Mesothelial cell of epicardium (in vitro differentiated cells): ENCODE measurements at places on chromosomes 3 and 15.

DNA sequence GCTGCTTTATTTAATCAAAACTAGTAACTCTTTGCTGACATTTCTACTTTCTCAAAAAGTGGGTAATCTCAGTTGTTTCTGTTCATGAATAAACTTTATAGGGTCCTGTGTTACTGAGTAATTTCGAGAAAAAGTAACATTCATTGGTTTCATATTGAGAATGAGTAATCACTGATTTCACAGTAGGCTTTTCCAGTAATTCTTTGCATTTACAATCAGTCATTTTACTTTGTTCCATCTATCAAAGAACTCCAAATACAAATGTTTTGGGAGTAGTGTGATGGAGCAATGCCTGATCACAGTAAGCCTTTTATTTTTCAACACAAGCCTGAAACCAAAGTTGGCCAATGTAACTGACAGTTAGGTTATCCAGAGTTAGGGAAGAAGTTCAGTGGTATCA is 353.6 kb downstream of the ULK4 start:
- no peaks in the 10 kb centered on the region for H3K36me3 ChIP-seq
- no peak for DNase-seq
- no peak overlapping the region for H3K27ac ChIP-seq
- H3K4me1 ChIP-seq, result peaks cover 10% of the 10 kb centered on the region
- peaks cover 2% of the 10 kb centered on the region for H3K27me3 ChIP-seq
- H3K4me3 ChIP-seq, result no peak overlapping the region

DNA sequence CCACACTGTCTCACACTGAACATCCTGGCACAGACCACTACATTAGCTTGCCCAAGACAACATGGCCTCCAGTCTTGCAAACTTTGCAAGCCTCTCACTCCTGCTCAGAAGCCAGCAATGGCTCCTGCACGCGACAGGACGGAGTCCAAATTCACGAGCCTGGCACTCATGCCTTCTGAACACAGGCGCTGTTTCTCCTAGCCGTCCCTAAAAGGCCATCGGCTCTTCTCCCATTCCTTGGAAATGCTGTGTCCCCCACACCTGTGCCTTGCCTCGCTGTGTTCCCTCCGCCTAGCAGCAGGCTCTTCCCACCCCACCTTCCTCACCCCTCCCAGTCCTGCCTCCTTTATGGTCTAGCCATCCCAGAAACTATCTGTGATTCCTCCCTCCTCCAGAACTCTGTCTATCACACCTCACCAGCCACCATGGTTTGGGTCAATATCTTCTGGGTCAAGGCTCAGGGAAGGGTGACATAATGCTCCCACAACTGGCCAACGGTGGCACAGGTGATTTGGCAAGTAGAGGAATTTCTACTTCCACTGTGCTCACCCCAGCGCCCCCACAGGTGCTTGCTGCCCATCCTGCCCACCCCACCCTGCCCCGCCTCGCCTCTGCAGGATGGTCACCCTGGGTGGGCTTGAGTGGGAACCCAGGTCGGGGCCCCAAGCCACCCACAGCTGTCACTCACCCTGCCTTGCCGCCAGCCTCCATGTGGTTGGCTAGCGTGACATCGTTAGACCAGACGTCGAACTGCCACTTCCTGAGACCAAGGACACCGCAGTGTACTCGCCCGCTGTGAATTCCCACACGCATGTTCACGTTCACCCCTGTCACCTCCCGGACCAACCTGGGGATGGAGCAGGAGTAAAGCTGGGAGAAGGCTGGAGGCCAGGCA is 120.7 kb downstream of the ADCY5 start:
- no peak for DNase-seq
- peaks cover 18% of the 10 kb centered on the region for H3K27me3 ChIP-seq
- H3K4me1 ChIP-seq, result no peaks in the 10 kb centered on the region
- H3K36me3 ChIP-seq, result no peaks in the 10 kb centered on the region
- H3K4me3 ChIP-seq, result no peak overlapping the region
- no peak overlapping the region for H3K27ac ChIP-seq

GRCh38 chr3:108953700-108954099 is at the start of gene GUCA1C:
TSS of gene GUCA1C (minus strand) at chr3:108953879. CDS start at chr3:108953762, 117 bp downstream.
- no peak for DNase-seq
- H3K27me3 ChIP-seq, result no peaks in the 10 kb centered on the region
- H3K4me1 ChIP-seq, result peaks cover 25% of the 10 kb centered on the region
- H3K4me3 ChIP-seq, result no peak within 1 kb of the TSS
- no peaks in the 10 kb centered on the region for H3K36me3 ChIP-seq
- H3K27ac ChIP-seq, result no peak within 1 kb of the TSS

GRCh38 chr3:132317229-132317948 is at the start of gene ACP3:
TSS of gene ACP3 (plus strand) at chr3:132317407. CDS start at chr3:132317457, 50 bp downstream.
- peaks cover 39% of the 10 kb centered on the region for H3K4me1 ChIP-seq
- H3K27me3 ChIP-seq, result no peaks in the 10 kb centered on the region
- peak within 1 kb of the TSS; percentile 100 for H3K27ac ChIP-seq

GRCh38 chr3:142298626-142299025 is 73.2 kb upstream of the GK5 start:
- no peak for DNase-seq
- no peaks in the 10 kb centered on the region for H3K27me3 ChIP-seq
- no peak overlapping the region for H3K4me3 ChIP-seq
- H3K27ac ChIP-seq, result no peak overlapping the region

DNA sequence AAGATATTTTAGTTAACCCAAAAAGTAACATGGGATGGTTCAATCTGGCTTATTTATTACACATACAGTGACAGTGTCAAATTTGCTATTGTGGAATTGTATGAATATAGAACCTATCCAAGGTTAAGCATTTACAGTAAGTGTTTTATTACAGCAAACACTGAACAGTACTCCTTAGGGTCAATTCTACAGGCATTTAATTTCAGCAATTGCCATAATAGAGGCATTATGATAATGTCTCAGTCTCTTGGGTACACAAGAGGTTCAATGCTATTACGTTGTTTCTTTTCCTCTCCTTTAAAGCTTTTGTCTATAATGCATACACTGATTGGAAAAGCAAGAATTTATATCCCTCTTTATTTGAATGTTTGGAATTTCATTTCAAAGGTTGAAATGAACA is 275.7 kb upstream of the NAALADL2 start:
- no peak overlapping the region for H3K27ac ChIP-seq
- no peak for DNase-seq
- H3K4me1 ChIP-seq, result no peaks in the 10 kb centered on the region

DNA sequence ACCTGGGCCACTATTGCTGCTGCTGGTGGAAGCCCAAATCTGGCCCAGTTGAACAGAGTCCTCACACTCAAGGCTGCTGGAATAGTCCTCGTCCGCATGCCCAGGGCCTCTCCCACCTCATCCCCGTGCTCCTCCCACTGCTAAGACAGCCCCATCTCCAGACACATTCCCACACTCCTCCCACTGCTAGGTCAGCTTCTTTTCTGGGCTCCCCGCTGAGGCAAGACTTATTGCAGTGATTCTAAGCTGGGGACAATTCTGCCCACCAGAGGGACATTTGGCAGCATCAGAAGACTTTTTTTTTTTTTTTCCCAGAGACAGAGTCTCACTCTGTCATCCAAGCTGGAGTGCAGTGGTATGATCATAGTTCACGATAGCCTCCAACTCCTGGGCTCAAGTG is 35.1 kb downstream of the POC1A start:
- H3K27ac ChIP-seq, result no peak overlapping the region
- no peak overlapping the region for H3K4me3 ChIP-seq
- DNase-seq, result no peak
- H3K27me3 ChIP-seq, result no peaks in the 10 kb centered on the region

- no peak overlapping the region for H3K27ac ChIP-seq
- no peak overlapping the region for H3K4me3 ChIP-seq
- H3K4me1 ChIP-seq, result peaks cover 9% of the 10 kb centered on the region
Observed at GRCh38 chr3:4758249-4758860, 220.9 kb upstream of the BHLHE40 start.

DNA sequence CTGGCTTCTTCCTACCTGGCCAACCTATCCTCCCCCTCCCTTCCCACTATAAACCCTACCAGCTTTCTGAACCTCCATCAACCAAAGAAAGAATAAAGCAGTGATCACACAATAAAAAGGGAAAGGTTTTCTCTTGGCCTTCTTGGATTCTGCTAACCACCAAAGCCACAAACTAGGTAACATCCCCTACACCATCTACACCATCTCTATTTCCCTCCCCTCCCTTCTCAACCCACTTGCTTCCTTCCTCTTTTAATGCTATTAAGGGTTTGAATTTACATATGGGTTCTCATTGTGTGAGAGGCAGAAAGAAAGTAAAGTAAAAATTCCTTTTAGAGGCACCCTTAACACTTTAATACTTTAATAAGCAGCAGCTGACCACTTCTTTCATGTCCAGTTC is 25.8 kb upstream of the RSL24D1 start:
- H3K4me3 ChIP-seq, result no peak overlapping the region
- peak overlapping the region; percentile 45 for H3K27ac ChIP-seq
- H3K36me3 ChIP-seq, result peaks cover 6% of the 10 kb centered on the region
- no peaks in the 10 kb centered on the region for H3K27me3 ChIP-seq
